ENCODE measurements at places on chromosomes 2 and 18.

DNA sequence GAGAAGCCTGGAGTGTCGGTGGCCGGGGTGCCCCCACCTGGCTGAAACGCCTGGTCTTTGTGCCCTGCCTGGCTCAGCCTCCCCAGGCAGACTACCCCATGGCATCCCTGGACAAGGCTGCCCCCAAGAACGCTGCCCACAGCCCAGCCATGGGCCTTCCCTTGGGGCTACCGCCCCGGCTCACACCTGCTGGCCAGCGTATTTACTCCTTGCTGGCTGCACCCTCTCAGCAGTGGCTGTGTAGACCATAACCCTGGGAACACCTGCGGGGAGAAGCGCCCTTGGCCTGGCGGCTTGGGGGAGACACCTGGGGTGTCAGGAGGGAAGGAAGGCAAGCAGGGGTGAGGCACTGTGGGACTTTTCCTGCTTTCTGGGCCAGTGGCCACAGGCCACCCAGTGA, 17.3 kb downstream of the CAPN10 start:
- no peak for DNase-seq

DNA sequence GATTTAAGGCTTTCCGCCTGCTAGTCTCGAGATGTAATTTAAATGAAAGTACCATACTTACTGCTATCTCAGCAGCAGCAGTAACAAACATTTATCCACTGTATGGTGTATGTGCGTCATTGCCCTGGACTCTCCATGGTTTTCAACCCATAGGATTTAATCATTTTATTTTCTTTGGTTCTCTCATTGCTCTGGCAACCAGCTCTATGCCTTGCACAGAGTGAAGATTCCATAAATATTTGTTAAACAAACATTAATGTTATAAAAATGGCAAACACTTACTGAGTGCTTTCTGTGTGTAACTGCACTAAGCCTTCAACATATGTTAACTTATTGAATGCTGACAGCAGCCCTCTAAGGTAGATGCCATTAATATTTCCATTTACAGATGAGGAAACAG, 1.3 kb upstream of the LMAN1 start:
- no peak for DNase-seq

DNA sequence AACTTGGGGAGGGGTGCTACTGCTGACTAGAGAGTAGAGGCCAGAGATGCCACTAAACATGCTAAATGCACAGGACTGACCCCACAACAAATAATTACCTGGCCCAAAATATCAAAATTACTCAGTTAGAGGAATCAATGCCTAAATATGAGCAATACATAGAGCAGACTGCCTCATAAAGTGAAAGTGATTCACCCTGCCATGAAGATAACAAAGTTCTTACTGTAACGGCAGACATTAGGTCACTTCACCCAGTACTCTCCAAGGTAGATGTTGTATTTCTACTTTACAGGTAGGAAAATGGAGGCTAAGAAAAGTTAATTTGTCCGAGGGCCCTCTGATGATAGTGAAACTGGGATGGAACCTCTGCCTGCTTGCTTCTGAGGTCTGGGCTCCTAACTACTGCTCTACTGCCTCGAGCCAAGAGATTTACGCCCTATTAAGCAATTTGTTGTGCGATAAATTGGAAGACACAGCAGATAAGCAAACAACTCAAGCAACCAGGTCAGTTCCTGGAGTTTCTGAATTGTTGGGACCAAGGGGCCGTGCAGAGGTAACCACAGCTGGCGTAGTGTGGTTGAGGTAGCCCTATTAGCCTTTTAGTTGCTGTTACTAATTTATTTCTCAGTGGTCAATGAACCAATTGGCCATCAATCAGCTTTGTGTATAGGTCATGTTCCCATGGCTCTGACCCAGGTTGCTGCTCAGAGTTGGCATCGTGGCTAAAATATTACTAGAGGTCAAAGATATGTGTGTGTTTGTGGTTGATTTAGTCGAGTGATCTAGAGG, 4.8 kb downstream of the DHRS9 start:
- DNase-seq: no peak

GRCh38 chr2:11829324-11829946, 83.0 kb downstream of the LPIN1 start:
- DNase-seq: peak; percentile 7

DNA sequence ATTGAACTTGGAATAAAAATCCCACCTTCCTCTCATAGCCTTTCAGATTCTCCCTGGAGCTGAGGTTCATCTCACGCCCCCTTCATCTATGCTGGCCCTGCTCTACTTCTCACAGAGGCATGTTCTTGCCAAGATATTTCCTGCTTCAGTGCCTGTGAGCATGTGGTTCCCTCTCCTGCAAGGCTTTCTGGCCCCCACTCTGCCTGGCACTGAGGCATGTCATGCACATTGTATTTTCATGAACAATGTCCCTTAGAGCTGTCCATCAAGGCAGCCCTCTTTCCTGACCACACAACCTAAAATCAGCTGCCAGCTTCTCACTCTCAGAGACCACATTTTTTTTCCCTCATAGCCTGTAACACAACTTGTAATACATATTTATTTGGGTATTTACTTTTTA, 18.0 kb upstream of the HK2 start:
- DNase-seq: no peak

DNA sequence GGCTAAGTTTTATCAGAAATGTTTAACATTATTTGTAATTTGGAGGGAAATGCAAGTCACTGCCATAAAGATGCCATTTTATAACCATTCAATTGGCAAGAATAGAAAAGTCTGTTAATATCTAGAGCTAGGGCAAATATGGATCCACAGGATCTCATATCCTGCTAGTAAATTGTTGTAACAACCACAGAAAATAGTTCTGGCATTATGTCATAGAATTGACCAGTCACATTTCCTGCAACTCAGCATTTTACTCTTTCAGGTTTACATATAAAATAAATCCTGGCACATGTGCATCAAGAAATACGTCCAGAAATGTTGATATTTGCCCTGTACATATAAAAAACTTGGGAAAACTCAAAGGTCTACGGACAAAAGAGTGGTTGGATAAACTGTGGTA, 32.9 kb downstream of the OSBPL6 start:
- DNase-seq: no peak

DNA sequence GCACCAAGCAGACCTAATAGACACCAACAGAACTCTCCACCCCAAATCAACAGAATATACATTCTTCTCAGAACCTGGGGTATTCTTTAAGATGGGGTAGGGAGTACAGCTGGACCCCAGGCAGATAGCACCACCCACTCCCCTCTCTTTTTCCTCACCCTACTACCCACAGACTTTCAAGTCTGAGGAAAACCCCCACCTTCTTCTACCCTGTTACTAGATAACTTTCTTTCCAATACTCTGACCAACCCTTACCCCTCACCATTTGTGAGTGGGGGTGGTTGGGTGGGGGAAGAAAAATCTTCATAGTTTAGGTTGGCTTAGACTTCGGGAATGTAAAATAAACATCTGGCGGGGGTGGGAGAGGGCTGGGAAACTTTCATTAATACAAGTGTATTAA, 20.3 kb upstream of the ZBTB14 start:
- no peak for DNase-seq

- DNase-seq: no peak
These were observed 4.9 kb downstream of the TYW5 start for GRCh38 chr2:199950396-199950795.

- DNase-seq: no peak
These were observed 89.9 kb downstream of the GLI2 start for GRCh38 chr2:120825370-120826259.

GRCh38 chr18:37525262-37525585, 40.4 kb downstream of the CELF4 start:
- DNase-seq: no peak

DNA sequence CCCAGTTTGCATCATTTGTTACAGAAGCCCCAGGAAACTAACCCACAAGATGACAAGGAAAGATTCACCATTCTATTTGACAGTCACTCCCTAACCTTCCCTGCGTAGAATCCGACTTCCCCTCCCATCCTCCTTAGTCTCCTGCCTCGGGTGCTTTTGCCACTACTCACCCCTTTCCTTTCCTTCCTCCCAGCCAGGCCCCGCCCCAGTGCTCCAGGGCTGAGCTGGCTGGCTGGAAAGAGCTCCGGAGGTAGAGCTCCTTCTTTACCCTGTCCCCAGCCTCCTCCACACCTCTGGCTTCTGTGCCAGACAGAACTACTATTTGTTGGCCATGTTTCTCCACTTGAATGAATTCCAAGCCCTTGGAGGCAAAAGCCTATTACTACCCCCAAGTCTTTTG, 317.6 kb upstream of the NCKAP5 start:
- DNase-seq: no peak
